ENCODE measurements at places on chromosomes 13 and 19.

- DNase-seq: no peak
Observed at GRCh38 chr19:10079031-10079453, 7.1 kb upstream of the SHFL start.

GRCh38 chr19:3034656-3035541 is 5.8 kb upstream of the TLE2 start:
- no peak for DNase-seq

DNA sequence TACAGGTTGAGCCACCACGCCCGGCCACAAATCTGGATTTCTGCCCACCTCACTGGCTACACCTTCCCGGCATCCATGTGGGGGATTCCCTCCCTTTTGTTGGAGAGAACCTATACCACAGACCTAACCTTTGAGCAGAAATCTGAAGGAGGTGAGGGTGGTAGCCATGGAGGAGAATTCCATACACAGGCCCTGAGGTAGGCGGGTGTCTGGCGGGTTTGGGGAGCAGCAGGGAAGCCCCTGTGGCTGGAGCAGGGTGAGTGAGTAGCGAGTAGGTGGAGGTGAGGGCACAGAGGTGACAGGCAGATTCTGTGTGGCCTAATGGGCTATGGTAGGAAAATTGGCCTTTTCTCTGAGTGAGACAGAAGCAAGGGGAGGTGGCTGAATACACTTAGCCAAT is 10.6 kb downstream of the EIF3K start:
- no peak for DNase-seq

- no peak for DNase-seq
Observed at GRCh38 chr13:72316716-72317115, 410.7 kb downstream of the MZT1 start.

GRCh38 chr13:37616131-37616530 is 17.6 kb upstream of the POSTN start:
- no peak for DNase-seq

- no peak for DNase-seq
Observed at GRCh38 chr19:57841122-57841763, 8.4 kb upstream of the ZNF587 start.

DNA sequence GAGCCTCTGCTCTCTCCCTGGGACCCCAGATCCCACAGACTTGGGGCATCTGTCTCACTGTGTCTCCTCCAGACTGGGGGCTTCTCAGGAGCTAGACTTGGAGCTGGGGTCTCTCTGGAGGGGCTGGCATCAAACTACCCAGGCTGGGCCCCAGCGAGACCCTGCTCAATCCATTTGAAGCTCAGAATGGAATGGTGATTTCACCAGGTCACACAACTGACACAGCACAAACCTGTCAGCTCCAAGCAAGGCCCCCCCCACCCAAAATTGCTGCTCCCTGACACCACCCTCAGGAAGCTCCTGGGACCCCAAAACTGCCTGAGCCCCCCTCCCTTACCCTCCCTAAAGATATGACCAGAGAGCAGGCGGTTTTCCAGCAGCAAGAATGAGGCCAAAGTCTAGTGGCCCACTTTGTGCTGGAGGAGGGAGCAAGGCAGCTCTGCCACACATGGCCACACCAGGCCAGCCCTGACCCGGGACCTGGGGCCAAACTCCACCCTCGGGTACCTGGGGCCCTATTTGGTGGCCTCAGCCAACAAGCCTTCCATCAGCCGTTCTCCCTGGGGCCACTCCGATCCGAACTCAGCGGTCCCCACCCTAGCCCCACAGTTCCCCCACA is 2.4 kb downstream of the NR2F6 start:
- no peak for DNase-seq

- DNase-seq: no peak
Observed at GRCh38 chr13:37381502-37381901, 217.1 kb downstream of the POSTN start.

DNA sequence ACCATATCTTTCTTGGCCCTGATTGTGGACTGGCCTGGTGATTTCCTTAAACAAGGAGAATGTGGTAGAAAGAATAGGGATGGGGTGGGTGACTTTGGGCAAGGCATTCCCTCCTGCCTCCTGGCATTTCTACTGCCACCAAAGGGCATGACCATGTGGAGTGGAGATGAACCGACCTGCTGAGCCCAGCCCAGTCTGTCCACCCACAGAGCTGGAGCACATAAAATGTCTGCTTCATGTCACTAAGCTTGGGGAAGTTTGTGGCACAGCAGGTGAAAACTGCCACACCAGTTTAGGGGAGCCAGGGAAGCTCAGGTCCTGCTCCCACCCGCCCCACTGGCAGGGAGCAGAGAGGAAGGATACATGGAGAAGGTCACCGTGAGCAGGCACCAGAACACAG is 6.3 kb downstream of the TMEM161A start:
- DNase-seq: no peak

- no peak for DNase-seq
Observed at GRCh38 chr19:7348587-7349230, at the start of gene ARHGEF18. ARHGEF18 (plus strand) TSS chr19:7348937; CDS start chr19:7362891, 13,954 bp downstream.

DNA sequence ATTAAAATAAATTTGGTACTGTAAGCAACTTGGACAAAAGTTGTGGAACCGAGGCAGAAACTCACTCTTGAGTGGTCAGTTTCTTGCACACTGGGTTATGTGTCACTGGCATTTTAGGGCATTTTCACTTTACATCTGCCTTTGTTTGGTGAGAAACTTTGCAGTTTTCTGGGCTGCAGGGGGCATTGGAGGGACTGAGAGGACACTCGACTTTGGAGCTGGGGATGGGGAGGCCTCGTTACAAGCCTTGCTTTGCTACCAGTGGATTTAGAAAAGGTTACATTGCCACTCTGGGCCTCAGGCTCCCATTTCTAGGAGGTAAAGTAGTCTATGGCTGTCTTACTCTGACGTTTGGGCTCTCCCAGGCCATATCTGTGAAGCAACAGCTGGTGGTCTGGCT is 41.9 kb upstream of the ZNF536 start:
- DNase-seq: no peak

- no peak for DNase-seq
Observed at GRCh38 chr13:24694907-24695306, 14.7 kb downstream of the ATP12A start.

DNA sequence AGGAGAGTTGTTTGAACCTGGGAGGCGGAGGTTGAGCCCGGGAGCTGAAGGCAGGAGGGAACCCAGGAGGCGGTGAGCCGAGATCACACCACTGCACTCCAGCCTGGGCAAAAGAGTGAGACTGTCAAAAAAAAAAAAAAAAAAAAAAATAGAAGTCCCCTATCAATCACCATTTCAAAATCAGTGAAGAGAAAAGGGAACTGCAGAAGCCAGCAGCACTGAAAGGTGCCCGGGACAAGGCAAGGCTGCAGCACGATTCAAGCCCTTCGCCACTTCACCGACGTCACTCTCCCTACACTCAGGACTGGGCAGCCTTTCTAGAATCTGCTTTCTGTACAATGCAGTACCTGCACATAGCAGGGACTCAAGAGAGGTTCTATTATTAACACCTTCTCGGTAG is 21.9 kb upstream of the USP12 start:
- DNase-seq: no peak

- no peak for DNase-seq
Observed at GRCh38 chr19:15337202-15337601, 4.9 kb upstream of the BRD4 start.

DNA sequence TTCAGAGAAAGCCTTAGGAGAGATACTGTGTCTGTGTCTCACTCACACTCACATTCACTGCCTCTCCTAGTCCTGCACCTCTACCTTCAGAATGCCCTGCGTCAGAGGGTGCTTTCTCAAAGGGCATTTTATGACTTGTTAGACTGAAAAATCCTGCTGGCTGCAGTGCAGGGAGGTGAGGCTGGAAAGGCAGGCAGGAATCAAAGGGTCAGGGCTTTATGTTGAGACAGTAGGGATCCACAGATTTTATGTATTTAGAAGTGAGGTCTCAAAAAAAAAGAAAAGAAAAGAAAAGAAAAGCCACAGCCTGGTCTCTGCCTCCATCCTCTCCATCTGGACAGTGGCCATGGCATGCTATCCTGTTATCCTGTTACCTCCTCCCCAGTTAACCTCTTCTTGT is 936.0 kb upstream of the SLC10A2 start:
- no peak for DNase-seq

- no peak for DNase-seq
Observed at GRCh38 chr13:21101865-21102576, 40.6 kb upstream of the LATS2 start.

DNA sequence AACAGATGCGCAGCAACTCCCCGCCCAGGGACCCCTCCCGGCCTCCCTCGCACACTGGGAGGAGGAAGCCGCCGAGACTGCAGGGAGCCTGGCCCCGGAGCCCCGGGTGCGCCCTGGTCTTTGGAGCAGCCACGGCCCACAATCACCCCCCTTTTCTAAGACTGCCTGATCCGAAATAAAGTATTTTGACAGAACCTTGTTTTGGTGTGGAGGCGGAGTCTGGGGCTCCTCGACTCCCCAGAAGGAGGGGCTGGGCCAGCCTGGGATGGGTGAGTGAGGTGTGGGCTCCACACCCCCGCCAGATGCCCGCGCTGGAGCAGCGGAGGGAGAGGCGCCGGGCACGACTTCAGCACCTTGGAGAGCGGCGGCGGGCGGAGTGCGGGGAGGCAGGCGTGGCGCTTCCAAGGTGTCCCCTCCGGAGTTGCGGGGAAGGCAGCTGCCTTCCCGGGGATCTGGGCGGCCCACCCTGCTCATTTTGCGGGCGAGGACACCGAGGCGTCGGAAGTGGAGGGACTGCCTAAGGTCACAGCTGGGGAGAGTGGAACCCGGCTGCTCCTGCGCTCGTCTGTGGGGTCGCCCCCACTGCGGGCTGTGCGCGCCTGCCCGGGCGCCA is 9.4 kb downstream of the SIRT6 start:
- no peak for DNase-seq

DNA sequence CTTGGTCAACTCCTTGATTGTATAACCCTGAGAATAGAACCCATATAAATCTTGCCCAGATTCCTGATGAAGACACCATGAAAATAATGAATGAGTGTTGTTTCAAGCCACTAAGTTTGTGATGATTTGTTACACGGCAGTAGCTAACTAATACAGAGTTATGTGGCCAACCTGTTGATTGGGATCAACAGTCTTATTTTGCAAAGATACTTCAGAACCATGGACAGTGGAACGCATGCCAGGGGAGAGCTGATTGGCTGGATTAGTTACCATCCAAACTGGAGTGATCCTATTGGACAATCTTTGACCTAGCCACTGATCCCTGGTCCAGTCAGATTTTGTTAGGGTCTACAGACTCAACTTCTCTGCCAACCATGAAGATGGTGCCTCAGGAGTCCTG is 26.6 kb downstream of the CD70 start:
- no peak for DNase-seq

GRCh38 chr19:8481201-8481600 is 21.2 kb downstream of the PRAM1 start:
- no peak for DNase-seq

DNA sequence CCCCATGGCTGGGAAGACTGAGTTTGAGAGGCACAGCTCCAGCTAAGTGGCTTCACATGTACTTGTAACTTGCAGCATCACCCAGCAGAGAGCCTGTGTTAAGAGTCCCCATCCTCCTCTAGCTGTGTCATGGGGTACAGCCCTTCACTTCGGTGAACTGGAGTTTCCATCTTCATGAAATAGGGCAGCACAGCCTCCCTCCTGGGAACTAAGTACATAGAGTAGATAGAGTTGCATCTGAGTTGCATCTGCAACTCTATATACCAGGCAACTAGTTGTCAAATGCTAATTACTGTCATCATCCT is 1.2 kb downstream of the PRDX2 start:
- no peak for DNase-seq

GRCh38 chr13:93104270-93104669 is 122.3 kb upstream of the GPC6 start:
- DNase-seq: no peak

GRCh38 chr13:106103779-106104178 is 431.7 kb downstream of the EFNB2 start:
- DNase-seq: no peak

DNA sequence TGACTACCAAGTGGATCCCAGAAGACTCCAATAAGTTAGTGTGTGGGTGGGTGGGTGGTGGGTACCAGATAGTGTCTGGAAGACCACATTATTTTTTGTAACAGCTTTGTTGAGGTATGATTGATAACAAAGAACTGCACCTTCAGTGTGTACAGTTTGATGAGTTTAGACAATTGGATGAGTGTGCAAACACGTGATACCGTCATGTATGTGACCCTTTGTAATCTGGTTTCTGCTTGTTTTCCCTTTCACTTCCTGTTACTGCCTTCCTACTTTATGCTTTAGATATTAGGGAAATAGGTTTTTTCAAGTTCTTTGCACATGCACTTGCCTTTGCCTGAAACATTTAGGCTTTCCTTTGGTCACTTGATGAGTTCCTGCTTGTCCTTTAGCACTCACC is 8.5 kb downstream of the RPL21 start:
- no peak for DNase-seq

- DNase-seq: no peak
Observed at GRCh38 chr19:14525729-14526128, 3.7 kb upstream of the TECR start.

GRCh38 chr19:58570770-58571574 is 2.2 kb downstream of the MZF1 start:
- DNase-seq: no peak

GRCh38 chr19:55640043-55640576 is 692 bp upstream of the ZNF580 start:
- no peak for DNase-seq

- no peak for DNase-seq
Observed at GRCh38 chr19:4295972-4296771, 6.0 kb downstream of the TMIGD2 start.

GRCh38 chr13:113901231-113901630 is 37.4 kb upstream of the GAS6 start:
- DNase-seq: no peak

DNA sequence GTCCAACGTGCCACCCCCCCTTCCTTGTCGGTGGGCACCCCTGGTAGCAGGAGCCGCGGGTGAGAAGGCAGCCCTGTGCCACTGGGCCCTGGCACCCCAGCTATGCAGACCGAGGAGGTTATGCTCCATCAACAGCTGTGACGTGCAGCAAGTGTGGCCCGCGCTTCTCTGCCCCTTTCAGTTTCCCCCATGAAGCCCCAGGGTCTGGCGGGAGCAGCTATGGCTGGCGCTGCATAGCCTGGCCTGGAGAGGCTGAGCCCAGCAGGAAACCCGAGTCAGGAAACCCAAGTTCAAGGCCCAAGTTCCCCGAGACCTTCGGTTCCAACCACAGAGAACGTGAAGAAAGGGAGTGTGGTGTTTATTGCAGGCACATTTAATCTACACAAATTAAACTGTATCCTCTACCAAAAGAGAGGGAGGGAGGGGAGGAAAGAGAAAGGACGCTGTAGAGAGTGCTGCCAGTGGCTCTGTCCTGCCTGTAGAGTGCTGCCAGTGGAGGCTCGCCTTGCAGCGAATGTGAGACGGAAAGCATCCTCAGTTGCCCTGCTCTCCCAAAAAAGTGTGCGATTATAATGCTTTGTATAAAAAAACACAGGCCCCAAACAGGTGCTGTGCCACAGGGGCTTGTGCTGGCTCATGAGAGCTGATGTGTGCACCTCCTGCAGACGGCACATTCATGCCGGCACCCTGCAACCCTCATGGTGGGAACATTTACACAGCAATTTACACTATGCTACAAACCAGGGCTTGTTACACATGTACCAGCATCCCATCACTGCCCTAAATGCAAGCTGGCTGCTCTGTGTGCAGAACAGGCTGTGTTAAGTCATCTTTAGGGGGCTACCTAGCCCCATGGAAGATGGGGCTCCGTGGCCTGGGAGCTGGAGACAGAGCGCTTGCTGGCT is 16.3 kb downstream of the POP4 start:
- DNase-seq: no peak

GRCh38 chr19:53132141-53132991 is at the start of gene ZNF415:
ZNF415 (minus strand) TSS chr19:53132910; CDS start chr19:53122676, 10,234 bp downstream.
- no peak for DNase-seq

Data from epithelial cell of proximal tubule (primary cell).